ENCODE measurements at places on chromosomes 5 and 9.

DNA sequence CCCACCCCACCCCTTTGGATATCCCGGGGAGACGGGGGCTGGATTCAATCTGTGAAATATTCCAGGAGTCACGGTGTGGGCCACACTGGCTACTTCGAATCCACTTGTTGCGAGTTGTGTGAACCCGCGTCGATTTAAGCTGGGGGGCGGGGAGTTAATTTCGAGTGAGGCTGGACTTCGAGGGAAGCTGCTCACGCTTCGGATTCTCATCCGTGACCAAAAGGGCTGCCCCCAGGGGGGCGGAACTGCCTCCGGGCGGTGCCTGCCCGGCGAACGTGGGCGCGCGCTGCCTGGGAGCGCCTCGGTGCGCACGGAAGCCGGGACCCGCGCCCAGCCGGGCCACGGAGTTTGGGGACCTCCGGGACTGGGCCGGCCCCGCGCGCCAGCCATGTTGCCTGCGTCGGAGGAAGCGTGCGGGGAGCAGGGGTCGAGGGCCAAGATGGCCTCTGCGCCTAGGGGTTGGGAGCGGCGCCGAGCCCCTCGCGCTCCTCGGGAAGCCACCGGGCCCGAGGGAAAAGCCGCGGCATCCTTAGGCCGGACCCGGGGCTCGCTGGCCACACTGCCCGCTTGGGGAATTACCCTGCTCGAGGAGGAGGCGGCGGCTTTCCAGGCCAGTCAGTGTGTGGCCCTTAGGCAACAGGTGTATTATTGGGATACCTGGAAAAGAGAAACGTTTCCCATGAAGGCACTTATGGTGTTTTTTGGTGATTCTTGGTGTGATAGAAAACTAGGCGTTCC lies 975 bp downstream of the OCLN start:
- peak; percentile 48 for DNase-seq

DNA sequence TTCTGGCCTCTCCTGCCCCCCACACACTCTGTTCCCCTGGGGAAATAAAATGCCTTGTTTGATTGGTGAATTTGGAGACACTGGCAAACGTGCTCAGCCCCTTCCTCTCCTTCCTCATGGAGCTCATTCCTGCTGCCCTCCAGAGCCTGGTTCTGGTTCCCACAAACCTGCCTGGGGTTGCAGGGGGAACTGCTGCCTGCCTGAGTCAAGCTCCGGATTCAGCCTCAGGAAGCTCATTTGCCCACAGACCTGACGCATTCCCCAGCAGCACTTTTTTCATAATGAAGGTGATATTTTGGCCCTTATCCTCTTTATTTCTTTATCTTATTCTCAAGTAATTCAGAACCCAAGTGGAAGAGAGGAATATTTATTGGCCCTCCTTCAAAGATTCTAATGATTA lies 140.5 kb downstream of the TTLL11 start:
- DNase-seq = no peak

GRCh38 chr5:11757661-11758060 lies 146.6 kb downstream of the CTNND2 start:
- DNase-seq = no peak

- DNase-seq = no peak
Observed at GRCh38 chr5:125551246-125551645, 804.8 kb upstream of the ZNF608 start.

GRCh38 chr9:72292874-72293607 lies 72.0 kb downstream of the ZFAND5 start:
- no peak for DNase-seq

DNA sequence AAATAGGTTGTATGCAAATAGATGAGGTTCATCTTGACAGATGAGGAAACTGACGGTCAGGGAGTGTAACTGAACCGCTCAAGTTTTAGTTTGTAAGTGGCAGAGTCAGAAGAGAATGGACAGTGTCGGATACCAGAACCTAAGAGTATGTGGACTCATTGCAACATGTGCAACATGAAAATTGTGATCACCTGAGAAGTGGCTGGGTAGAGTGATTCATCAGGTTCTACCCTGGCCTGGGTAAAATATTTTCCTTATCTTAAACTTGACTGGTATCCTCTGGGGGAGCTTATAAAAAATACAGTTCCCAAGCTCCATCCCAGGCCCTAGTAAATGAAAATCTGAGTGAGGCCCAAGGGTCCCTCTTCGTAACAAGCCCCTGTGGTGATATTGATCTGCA lies 35.2 kb upstream of the MIER3 start:
- DNase-seq = no peak

GRCh38 chr5:158756871-158757270 lies 342.8 kb downstream of the EBF1 start:
- no peak for DNase-seq

DNA sequence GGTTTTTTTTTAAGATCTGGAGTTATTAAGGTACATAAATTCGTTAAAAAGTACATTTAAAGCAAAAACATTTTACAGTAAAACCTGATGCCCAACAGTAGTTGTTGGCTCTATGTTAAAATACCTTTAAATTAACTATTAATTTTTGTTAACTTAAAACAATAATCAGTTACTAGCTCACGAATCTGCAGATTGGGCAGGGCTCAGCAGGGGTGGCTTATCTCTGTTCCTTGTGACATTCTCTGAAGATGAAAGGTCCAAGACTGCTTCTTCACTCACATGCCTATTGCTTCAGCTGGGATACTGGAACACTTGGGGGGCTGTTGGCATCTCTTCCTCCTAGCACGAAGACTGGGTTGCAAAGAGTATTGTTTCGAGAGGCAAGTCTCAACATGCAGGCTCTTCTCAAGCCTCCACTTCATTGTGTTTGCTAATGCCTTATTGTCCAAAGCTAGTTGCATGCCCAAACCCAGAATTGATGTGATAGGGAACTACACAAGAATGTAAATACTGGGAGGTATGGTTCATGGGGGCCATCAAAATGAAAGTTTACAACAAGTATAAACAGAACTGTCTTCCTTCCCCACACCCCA lies 46.6 kb downstream of the MAP3K1 start:
- DNase-seq = no peak

DNA sequence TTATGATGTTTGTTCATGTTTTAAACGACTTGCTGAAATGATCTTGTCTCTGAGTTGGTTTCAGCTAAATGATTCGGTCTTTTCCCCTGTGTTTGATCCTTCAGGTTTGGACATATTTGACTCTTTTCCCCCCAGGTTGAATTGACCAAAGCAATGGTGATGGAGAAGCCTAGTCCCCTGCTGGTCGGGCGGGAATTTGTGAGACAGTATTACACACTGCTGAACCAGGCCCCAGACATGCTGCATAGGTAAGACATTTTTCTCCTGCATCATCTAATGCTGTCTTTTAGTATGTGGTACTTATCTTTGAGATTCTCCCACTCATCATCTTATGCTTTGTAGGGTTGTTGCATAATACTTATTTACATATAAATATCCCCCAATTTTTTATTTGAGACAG lies 14.7 kb downstream of the G3BP1 start:
- no peak for DNase-seq

GRCh38 chr9:114084282-114085073 lies 6.4 kb upstream of the AMBP start:
- no peak for DNase-seq
